ENCODE measurements at places on chromosomes 2 and 18.

DNA sequence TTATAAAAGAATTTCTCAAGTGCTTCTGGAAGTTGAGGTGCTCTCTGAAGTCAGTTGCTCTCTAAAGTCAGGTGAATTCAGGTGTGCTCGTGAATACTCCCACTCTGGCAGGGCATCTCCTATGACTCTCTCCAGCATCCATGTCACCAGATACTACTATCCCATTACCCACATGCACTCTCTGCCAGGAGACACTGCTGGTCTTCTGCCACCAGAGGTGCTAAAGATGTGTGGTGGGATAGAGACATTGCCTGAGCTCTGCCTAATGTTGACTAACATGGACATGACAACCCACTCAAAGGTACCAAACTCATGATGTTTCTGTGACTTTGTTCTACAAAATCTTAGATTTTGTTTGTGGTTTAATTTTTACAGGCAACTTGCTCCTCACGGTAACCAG is 106.4 kb upstream of the HNRNPA3 start:
- no peak for DNase-seq

DNA sequence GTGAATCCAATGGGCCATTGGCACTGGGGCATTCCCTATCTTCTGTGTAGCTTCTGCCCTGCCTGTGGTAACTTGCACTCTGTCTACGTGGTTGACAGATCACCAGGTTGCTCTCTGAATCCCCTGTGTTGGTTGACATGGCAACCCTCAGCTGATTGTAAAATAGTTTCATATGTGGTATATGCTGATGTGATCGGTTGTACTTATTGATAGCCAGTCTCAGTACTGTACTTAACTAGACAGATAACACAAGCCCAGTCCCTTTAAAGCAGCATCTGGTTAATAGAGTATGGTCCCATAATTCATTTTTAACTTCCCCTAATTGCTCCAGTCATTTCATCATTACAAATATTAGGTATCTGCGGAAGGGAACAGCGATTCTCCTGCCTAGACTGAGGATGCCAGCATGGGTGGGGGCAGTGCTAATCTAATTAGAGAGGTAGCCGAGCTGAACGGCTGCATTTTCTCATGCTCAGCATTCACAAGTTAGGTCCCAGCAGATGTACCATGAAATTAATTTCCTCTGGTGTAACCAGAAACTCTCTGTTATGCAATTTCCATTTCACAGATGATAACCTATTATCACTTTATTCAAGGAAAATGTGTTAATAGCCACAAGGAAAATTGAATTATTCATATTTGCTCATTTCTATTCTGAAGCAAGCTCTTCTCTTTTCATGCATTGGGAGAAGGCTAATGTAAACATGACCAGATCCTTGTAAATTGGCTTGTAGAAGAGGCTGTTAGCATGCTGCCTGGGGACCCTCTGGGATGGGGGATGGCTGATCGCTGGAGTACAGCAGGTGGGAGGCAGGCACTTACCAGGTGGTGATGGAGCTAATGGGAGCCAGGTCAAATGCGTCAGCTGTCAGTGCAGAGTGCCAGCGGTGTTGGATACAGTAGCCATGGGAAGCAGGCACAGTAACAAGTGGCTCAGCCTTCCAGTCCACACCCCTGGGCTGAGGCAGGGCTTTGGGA is 608.3 kb downstream of the GALR1 start:
- no peak for DNase-seq

GRCh38 chr2:134395779-134396178 is 141.9 kb downstream of the MGAT5 start:
- no peak for DNase-seq

- no peak for DNase-seq
Observed at GRCh38 chr2:51628917-51629316, 597.0 kb upstream of the NRXN1 start.

DNA sequence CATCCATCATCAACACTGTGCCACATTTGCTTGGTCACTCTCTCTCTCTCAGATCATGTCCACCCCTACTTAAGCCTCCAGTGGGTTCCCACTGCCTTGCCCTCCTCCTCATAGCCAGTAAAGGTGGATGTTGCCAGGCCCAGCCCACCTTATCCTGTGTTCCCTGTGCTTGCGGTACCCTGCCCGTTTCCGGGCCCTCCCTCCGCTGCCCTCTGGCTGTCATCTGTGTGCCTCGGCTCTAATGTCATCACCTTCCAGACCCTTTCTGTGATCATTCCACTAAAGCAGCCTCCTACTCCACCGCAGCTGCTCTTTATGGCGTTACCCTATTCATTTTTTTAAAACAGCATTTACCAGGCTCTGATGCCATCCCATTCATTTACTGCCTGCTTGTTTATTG is 305.7 kb upstream of the SKOR2 start:
- no peak for DNase-seq

GRCh38 chr2:166144071-166144470 is 16.3 kb upstream of the SCN1A start:
- no peak for DNase-seq

- DNase-seq: no peak
Observed at GRCh38 chr2:29821591-29821990, 99.8 kb downstream of the ALK start.

- no peak for DNase-seq
Observed at GRCh38 chr2:135942936-135943688, 42.3 kb downstream of the DARS1 start.

DNA sequence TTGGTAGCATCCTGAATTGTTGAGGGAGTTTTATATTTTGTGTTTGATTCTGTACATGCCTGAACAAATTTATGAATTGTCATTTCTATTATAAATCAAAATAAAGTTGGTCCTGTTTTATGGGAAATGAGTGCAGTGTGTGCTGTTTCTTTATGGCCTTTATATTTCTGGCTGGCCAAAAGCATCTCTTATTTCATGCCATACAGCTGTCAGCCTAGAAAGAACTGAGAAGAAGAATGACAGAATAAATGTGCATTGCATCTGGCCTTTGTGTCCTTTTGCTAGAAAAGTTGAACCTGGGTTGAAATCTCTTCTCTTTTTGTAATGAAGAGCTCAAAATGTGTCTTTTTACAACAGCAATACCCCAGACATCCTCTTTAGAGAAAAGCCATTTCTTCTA is 474.7 kb upstream of the LRATD1 start:
- DNase-seq: no peak

- DNase-seq: no peak
Observed at GRCh38 chr18:53757328-53757727, 467.1 kb downstream of the MBD2 start.

- no peak for DNase-seq
Observed at GRCh38 chr2:36696533-36696932, at the start of gene VIT. TSS of gene VIT (plus strand) at chr2:36696707. CDS start at chr2:36716371, 19,664 bp downstream.

DNA sequence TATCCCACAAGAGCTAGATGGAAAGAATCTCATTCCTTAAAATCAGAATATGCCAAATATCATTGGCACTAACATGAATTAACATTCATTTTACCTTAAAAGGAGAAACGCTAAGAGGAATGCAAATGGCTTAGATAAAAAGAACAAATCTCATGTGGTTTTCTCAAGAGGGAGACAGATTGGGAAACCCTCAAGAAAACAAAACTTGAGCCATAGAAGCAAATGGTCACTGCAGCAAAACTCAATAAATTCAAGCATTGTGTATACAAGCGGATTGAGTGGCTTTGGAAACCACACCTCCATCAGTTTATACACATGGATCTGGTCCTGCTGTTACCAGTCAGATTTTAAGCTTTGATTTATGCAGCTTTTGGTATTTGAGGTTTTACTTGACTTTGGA is 1331.8 kb upstream of the ZEB2 start:
- no peak for DNase-seq

DNA sequence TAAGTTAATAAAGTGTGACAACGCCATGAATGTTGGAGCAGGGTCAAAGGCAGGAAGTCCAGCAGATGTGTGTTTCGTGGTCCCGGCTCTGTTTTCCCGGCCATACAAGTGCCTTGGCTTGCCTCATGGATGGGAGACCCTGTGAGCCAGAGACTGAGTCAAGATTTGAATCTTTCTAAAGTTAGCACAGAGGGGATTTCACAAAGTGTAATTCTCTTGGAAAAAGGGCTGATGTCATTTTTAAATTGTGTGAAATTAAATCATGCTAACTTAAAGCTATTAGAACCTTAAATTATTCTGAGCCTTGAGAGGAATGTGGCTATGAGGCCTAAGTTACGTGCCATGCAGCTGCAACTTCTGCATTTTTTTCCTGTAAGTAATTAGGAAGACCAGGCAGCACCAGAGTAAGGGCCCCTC is 38.3 kb upstream of the RALBP1 start:
- no peak for DNase-seq

- no peak for DNase-seq
Observed at GRCh38 chr2:31003749-31004148, 134.5 kb downstream of the GALNT14 start.

- DNase-seq: no peak
Observed at GRCh38 chr2:191922736-191923651, 76.1 kb upstream of the CAVIN2 start.

- no peak for DNase-seq
Observed at GRCh38 chr2:111522231-111522768, 361.7 kb downstream of the ANAPC1 start.

DNA sequence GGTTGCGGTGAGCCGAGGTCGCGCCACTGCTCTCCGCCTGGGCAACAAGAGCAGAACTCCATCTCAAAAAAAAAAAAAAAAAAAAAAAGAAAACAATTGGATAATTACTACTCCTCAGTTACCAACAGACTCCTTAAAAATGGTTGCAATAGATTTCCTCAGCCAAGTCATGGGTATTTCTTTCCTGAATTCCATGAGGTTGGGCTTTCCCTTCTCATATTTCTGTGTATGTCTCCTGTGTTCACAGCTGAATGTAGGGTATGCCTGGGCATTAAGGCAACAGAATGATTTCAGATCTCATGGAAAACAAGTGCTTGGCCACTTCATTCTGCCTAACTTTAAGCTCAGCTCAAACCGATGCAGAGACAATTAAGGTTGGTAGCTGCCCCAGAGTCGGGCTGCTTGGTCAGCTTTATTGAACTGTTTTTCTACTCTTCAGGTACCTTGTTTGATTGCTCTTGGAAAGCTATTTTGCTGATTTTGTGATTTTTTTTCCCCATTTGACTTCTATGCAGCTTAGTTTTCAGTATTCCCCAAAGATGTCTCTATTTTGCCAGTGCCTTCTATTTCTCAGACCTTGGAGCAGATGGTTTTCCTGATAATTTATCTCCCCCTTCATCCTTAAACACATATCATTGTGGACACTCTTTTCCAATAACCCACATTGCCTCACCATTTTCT is 24.8 kb downstream of the KIF5C start:
- DNase-seq: no peak

DNA sequence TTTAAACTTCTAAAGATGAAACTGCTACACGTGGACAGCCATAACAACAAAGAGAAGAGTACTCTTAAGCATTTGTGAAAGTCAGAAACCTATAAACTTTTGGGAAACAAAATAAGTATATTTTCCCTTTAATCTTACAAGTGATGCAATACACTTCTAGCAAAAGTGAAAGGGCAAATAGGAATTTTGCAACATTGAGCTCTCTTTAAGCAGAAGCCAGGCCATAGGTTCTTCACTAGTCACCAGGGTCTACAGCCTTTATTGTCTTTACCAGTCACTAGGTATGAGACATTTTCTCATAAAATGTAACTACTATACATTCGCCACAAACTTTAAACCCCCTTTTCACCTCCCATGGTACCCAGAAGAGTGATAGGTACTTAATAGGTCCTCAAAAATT is 37.5 kb downstream of the SCN1A start:
- DNase-seq: no peak

- no peak for DNase-seq
Observed at GRCh38 chr2:136783856-136784255, 18.5 kb downstream of the THSD7B start.

GRCh38 chr18:70380915-70381896 is 92.4 kb downstream of the SOCS6 start:
- no peak for DNase-seq

DNA sequence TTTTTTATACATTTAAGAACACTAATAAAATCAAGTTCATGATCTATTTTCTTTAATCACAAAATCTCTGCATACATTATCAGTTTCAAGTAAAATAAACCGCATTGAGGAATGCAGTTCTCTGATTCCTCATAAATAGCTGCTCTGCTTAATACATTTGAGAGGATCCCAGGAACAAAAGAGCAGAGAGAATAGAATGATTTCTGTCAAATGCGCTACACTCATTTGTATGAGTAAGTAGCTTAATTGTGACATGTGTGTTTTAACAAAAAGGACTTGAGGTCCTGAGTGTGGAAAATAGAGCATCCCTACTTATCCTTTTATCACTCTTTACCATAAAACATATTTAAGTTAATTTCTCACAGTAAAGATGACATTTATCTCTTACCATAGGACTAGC is 134.0 kb downstream of the PID1 start:
- DNase-seq: no peak

DNA sequence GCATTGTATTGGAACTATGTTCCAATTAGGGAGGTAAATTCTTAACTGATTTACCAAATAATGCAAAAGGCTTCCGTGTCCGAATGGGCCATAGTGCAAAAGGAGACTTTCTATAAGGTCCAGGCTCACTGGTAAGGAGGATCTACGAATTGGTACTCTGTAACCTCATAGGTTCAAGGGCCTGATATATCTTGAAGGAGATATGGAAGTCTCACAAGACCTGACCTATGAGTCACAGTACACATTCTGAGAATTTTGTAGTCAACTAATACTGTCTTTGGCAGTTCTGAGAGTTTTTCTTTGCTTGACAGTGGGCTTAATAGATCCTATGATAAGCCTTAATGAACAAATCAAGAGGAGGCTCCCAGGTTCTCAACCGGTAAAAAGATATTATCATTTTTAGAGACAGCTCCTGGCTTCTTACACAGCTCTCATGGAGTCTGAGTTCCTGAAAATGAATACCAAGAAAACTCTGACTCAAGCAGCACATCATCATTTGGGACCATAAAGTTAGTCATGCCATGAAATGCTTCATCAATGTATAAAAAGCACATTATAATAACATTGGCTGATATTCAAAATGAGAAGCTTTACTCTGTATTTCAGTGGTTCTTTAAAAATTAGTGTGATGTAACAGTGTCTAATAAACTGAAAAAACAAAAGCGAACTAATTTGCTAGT is 1275.2 kb upstream of the CRIM1 start:
- DNase-seq: no peak

- DNase-seq: no peak
Observed at GRCh38 chr2:7377916-7378569, 460.8 kb downstream of the RNF144A start.

DNA sequence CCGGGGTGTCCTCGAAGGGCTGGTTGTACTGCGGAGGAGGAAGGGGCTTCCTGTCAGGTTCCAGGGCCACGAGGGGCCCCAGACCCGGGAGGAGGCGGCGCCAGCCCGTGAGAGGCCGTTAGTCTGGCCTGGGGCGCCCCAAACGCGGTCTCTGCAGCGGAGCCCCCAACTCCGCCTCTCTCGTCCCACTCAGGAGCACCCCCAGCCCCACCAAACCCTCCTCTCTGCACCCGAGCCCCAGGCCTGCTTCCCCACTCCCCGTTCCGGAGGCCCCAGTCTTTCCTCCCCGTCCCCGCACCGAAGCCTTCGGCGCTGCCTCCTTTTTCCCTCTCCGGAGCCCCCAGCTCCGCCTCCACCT is 473 bp downstream of the HJURP start:
- DNase-seq: no peak

DNA sequence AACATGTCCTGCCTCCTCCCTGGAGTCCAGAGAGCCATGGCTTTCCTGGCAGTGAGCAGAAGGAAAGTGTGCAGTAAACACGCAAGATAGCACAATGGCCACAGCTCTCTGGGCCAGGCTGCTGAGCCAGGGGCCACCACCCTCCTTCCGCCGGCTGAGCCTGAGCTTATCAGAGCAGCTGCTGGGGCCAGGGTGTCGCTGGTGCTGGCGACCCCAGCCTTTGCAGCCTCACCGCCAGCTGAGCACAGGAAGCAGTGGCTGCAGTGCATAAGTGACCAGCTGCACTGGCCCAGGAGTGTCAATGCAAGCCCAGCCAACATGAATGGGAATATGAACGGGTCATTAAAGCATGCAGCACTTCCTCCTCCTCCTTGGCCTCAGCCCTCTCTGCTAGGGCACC is 172.0 kb downstream of the ZFP36L2 start:
- no peak for DNase-seq

Measured in CD4-positive, alpha-beta T cell treated with Interleukin-1 beta for 1 hour (primary cell).